ENCODE measurements at places on chromosomes 7 and 10.

GRCh38 chr10:48459270-48460150 is 145.4 kb downstream of the ARHGAP22 start:
- DNase-seq = no peak

- DNase-seq = no peak
Measured at GRCh38 chr7:157907091-157907490, 570.3 kb downstream of the DNAJB6 start.

- no peak for DNase-seq
Measured at GRCh38 chr10:22903694-22904093, 24.2 kb upstream of the ARMC3 start.

DNA sequence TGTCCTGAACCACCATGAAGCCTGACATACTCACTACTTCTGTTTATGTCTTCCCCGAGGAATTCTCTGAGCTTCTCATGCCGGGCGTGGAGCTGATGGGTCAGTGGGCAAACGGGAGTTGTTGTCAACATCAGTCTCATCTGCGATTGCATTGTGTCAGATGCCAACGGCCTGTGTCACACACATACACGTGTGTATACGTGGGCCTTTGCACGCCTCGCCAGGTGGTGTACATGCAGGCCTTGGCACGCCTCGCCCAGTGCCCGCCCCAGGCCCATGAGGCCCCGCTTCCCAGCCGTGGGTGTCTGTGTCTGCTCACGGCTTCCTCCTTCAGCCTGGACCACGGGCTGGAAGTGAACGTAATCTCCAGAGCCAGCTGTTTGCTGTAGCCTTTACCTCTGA is 7.5 kb upstream of the CSGALNACT2 start:
- peak; percentile 4 for DNase-seq

All from CD14-positive monocyte (primary cell).